ENCODE measurements at places on chromosomes 7 and 10.

DNA sequence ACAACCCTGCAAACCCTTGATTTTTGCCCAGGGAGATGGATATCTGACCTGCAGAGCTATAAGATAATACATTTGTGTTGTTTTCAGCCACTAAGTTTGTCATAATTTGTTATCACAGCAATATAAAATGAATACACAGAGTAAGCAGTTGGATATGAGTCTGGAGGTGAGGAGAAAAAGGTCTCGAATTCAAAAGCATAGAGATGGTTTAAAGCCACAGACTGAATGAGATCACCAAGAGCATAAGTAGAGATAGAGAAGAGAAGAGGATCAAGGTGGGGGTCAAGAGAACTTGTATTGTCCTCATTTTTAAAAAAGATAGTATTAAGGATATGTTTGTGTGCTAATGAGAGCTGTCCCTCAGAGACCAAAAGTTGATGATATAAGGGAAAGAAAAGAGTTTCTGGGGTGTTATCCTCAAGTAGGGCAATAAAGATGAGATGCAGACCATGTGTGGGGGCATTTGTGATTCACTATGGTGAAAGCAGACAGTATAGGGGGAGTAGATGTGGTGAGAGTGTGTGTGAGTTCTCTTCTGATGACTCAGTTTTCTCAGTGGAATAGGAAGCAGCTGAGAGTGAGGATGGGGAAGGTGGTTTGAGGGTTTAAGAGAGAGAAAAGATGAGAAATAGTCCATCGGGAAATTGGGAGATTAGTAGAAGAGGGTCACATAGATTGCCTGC is 25.8 kb upstream of the PCGF5 start:
- no peak for DNase-seq

GRCh38 chr7:107946451-107946850 is 55.5 kb downstream of the DLD start:
- DNase-seq = no peak

DNA sequence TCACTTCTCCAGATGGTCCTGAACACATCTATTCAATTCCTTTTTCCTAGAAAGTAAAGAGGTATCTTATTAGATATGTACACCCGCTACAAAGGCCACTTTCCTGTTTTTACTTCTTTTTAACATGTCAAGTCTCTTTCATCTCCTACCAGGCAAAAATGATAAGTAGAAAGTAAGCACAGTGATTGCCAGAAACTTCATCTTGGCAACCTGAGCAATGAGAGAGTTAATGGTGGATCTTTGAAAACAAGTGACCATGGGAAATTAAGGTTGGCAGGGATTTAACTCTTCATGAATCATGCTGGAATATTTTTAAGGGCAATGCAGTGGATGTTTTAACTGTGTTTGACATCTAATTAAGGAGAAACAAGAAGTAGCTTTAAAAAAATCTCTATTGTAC is 2.7 kb downstream of the SEMA3A start:
- no peak for DNase-seq

- no peak for DNase-seq
Measured at GRCh38 chr10:62037166-62037831, 135.8 kb downstream of the ARID5B start.

- DNase-seq = no peak
Measured at GRCh38 chr7:106041140-106041717, 70.9 kb downstream of the SYPL1 start.

DNA sequence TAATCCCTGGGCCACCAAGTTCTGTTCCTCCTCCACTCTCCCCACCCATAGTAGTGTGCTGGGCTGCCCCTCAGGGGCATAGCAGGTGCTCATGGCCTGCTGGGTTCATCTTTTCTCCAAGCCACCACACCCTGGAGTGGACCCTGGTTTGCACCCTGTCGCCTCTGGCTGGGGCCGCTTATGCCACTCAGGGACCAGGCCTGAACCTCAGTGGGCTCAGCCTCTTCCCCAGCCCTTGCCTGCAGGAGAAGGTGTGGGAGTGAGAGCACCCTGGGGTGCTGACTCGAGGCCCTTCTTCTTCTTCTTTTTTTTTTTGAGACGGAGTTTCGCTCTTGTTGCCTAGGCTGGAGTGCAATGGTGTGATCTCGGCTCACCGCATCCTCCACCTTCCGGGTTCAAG is 10.2 kb downstream of the CLIP2 start:
- no peak for DNase-seq

DNA sequence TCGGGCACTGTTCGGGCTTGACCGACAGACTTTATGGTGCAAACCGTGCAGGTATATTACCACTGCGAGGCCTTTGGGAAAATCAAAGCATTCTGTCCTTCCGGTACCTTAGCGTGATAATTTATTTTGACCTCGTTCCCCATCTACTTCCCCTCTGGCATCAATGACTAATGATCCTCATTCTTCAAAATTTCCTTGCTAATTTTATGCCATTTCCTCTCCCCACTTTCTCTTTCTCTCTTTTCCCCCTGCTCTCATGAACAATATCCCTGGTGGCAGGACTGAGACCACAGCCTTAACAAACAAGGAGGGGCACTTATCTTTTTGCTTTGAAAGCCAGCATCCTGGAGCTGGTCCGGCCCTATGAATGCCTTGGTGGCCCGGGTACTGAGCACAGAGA is 210.6 kb downstream of the TCF7L2 start:
- DNase-seq = no peak

GRCh38 chr10:96964131-96964530 is 132.0 kb downstream of the LCOR start:
- DNase-seq = no peak

- DNase-seq = no peak
Measured at GRCh38 chr7:82323806-82324205, 119.8 kb downstream of the CACNA2D1 start.

GRCh38 chr10:116849248-116850057 is at the start of gene ENO4:
Gene ENO4 (plus strand): TSS chr10:116849499. CDS start chr10:116849567, 68 bp downstream.
- DNase-seq = peak; percentile 35

DNA sequence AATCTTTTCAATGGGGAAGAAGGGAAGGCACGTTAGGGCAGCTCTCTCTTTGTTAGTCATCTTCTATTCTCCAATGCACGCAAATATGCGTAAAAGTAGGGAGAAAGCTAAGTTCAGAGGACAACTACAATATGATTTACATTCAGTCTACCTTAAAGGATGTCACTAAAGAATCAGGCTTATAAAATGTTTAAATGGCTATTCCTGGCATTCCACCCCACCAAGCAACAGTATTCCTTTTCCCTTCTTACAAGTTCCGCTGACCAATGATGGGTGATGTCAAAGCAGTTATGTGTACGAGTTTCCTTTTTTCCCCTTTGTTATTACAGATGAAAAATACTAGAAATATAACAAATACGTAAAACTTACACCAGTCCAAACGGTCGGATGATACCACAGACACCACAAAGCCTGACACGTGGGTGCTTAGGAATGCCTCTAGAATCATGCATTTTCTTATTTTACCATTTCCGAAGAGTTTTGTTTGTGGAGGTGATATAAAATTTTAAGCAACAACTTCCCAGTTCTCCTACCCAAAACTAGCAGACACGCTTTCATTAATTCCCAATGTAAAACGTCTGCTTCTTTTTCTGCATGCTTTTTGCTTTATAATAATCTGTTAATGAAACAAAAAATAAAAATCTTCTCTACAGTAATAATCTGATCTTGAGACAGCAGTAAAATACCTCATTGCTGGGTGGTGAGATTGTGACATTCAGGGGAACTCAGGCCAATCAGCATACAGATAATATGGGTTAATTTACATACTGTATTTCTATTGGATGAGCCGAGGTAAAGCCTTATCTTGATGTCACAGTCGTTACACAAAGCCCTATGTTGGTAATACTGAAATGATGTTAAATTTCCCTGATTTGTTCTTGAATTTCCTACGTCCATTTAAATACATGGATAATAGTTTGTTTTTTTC is 708 bp upstream of the GPR85 start:
- DNase-seq = peak; percentile 71

DNA sequence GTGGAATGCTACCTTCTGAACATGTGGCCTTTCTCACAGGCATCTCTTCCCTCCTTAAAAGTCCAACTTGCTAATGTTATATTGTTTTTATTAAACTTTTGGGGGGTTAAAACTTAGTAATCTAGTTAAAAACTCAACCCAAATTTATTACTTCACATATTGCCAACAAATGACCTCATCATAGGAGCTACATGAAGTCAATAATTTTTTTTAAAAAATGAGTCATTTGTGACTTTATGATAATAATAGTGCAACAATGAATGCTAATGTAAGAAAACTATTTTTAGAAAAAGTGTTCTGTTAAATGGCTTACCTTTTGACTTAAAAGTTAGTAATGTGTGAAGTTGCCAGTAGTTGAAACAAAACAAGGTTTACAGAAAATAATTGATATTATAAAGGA is 325.9 kb upstream of the FZD1 start:
- DNase-seq = no peak

DNA sequence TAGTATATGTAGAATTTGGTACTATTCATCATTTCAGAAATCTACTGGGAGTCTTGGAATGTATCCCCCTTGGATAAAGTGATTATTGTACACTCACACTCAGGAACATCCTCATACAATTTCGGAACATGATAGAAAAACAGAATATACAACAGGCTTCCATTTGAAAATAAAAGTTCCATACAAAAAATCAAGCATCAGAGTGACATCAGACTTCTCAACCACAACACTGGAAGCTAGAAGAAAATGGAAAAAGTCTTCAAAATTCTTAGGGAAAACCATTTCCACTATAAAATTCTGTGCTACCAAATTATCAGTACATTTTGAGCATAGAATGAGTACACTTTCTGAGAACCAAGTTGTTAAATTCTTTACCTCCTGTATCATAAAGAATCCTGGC is 8.8 kb downstream of the LYZL1 start:
- DNase-seq = no peak

DNA sequence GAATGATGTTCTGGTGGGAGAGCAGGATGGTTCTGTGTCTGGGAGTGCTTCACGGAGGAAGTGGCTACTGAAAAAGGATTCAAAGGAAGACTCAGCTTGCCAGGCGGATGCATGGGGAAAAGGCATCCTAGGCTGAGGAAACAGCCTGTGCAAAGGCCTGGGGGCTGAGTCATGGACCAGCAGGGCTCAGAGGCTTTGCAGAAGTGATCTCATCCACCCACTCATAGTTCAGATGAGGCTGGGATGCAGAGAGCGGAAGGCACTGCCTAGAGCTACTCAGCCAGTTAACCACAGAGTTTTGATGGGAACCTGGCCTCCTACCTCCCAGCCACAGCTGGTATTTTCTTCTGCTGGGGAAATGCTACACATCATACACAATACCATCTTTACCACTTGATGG is 15.8 kb upstream of the ADAMTS14 start:
- peak; percentile 100 for DNase-seq

- DNase-seq = no peak
Measured at GRCh38 chr7:134414109-134414508, 44.8 kb downstream of the AKR1B1 start.

DNA sequence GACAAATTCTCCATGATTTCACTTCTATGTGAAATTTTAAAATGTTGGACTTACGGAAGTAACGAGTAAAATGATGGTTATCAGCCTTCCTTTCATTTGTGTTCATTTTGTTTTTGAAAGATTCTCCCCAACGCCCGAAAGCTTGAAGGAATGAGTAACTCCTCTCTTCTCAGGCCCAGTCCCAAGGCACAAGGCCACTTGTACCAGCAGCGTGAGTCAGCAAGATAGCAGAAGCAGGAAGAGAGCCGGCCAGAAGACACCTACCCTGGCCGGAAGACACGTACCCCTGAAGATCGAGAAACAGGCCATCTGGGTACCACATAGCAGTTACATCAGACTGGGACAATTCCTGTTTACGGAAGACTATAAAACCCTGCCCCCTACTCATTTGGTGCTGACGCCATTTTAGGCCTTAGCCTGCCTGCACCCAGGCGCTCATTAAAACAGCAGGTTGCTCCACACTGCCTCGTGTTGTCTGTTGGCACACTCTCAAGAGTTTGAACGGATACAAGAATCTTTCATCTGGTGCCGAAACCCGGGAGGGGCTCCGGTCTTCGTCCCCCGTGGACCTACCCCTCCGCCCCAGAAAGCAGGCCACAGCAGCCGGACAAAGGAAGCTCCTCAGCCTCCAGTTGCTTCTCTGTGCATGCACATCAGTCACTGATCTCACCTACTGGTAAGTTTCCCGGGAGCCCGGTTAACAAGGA is 60.4 kb downstream of the LRRC17 start:
- no peak for DNase-seq

DNA sequence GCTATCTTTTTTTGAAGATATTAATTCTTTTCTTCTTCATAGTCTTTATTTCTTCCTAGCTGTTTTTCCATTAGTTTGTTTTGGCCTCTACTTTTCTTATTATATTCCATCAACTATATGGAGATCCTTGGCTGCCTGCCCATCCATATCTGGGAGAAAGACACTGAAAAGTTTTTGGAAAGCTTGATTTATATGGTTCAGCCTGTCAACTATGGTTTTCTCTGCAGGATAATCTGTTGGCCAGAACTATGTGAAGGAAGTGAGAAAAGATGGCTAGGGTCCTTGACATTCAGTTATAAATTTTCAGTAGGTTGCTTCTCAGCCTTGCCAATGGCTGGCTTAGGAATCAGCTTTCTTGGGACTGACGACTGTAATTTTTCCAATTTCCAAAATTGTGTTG is 10.0 kb upstream of the CDK14 start:
- no peak for DNase-seq

DNA sequence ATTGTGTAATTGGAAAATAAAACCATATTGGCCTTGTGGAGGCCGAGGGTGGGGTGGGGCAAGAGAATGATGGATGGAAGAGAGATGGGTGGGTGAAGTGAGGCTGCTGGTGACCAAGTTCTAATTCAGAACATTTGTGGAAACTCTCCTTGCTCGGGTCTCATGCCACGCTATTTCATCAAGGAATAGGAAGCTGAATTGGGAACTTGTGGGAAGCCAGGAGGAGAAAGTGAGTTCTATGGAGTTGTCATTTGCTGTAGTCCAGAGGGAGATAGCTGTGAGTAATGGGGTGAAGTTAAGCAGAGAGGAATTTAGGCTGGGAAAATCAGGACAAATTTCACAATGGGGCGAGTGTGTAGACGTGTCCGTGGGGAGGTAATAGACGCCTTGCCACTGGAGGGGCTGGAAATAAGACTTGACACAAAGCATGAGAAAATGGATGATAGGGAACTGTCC is 339.2 kb downstream of the LRMDA start:
- no peak for DNase-seq

DNA sequence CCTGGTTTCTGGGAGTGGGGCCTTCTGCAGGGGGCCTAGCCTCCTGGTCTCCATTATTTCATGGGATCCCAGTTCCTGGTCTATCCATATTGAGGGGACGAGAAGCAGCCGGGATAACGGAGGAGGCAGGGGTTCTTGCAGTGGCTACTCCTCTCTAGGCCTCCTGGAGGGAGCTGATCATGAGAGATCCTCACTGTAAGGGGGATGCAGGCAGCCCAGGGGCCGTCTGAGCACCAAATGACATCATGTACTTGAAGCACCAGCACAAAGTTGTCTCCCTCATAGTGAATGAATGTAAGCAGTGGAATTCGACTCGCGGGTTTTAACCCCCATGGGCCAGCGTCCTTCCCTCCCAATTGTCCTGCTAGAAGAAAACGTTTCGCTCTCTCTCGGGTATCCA is 964 bp upstream of the ADCY1 start:
- no peak for DNase-seq

DNA sequence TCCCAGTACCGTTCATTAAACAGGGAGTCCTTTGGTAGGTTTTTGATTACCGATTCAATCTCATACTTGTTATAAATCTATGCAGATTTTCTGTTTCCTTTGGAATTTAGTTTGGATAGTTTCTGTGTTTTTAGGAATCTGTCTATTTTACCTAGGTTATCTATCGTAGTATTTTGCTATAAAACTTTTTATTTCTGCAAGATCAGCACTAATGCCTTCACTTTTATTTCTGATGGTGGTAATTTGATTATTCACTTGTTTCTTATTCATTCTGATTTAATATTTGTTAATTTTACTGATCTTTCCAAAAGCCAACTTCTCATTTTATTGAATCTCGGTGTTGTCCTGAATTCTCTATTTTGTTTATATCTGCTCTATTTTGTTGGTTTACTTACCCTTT is 577.7 kb upstream of the NRG3 start:
- DNase-seq = no peak
